ENCODE measurements at places on chromosomes 2 and 18.

DNA sequence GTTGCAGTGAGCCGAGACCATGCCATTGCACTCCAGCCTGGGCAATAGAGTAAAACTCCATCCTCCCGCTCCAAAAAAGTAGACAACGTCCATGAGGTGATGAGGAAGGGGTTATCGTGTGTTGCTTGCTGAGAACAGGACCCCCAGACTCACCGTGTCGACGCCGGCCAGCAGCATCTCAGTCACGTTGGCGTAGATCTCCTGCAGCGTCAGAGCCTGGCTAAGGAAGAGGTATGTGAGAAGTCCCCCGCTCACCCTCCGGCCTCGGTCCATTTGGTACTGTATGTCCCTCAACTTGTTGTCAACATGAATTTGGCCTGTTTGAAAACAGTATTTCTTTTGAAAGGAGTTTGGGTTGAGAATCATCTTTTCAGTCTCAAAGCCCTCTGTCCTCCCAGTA lies 20.9 kb downstream of the CYP27C1 start:
- DNase-seq, result no peak

DNA sequence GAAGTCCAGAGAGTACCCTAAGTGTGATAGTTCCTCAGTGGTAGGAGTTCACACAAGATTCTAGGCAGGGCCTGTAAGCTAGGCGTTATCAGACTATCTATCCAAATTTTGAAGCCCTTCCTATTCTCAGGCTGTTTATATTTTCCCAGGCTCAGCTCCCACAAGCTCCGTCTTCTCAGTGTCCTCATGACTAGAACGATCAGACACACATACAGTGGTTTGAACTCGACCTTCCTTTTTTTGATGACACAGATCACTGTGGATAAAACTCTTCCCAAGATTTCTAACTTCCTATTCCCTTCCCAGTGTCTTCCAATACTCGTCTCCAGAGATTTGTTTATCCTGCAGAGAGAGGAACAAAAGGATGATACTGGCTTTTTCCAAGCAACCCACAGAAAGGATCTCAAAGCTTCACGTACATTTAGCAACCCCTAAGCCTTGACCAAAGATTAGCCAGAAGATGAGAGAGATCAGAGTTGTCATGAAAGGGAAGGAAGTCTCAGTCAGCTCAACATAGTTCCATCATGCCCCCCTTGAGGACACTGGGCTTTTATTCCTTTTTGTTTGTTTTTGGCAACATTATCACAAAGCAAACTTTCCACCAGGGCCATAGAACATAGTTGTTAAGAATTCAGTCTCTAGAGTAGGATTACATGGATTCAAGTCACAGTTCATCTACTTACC lies 42.3 kb upstream of the DOK6 start:
- DNase-seq, result no peak

GRCh38 chr2:45928946-45929345 lies 277.5 kb downstream of the PRKCE start:
- no peak for DNase-seq

GRCh38 chr2:63654959-63655358 lies 66.2 kb downstream of the MDH1 start:
- no peak for DNase-seq

DNA sequence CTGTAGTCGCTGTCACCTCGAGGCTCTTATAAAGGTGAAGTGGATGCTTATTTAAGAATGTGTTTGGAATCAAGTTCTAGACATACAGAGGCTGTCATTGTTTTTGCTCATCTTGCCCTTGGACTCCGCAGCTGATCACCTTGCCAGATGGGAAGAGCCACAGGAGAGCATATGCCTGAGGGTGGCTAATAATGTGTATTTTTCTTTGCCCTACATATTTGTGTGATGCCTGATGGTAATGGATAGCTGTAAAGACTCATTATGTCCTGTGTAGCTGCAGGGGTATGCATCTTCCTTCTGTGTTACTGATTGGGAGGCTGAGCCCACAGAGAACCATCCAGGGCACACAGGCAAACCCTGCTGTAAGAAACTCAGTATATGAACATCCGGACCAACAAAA lies 61.7 kb downstream of the PRKCE start:
- no peak for DNase-seq

DNA sequence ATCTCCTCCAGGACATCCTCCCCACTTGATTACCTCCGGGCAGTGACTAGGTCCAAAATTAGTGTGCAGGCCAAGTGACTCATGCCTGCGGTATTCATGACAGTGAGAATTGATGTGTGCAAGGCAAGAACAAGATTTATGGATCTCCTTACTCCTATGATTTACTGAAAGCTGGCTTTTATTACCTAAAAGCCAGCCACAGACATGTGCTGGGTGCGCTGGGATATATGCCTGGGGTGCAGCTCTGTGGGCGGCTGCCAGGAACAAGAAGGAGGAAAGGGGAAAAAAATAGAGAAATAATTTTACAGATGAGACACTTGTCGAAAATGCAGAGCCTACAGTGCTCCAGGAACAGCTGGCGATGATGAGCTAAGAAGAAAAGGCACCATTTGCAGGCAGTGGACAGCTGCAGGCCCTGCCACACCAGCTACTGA lies 359.3 kb downstream of the CMPK2 start:
- DNase-seq, result no peak

- DNase-seq, result no peak
Observed at GRCh38 chr2:123154195-123154594, 870.9 kb upstream of the CNTNAP5 start.

DNA sequence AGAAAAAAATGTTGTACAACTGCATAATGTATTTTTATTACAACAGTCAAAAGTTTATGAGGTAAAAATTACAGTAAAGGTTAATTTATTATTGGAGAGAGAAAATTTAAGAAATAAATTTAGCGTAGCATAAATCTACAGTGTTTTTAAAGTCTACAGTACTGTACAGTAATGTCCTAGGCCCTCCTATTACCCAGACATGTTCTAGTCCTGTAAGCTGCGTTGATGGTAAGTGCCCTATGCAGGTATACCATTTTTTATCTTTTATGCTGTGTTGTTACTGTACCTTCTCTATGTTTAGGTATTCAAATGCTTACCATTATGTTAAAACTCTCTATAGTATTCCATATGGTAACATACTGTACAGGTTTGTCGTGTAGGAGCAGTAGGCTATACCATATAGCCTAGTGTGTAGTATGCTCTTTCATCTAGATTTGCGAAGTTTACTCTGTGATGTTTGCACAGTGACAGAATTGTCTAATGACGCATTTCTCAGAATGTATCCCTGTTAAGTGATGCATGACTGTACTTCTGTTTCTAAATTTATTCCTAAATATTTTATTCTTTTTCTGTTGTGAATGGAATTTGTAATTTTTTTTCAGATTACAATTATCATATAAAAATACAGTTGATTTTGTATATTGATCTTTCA lies 24.5 kb downstream of the ABI2 start:
- DNase-seq, result no peak

- no peak for DNase-seq
Observed at GRCh38 chr2:105734762-105735538, 9.8 kb upstream of the NCK2 start.

- peak; percentile 94 for DNase-seq
Observed at GRCh38 chr2:65377556-65378192, 54.7 kb downstream of the SPRED2 start.

- DNase-seq, result no peak
Observed at GRCh38 chr18:33156906-33157470, 283.5 kb downstream of the CCDC178 start.

GRCh38 chr2:126699716-126700581 lies 44.0 kb downstream of the GYPC start:
- DNase-seq, result no peak

DNA sequence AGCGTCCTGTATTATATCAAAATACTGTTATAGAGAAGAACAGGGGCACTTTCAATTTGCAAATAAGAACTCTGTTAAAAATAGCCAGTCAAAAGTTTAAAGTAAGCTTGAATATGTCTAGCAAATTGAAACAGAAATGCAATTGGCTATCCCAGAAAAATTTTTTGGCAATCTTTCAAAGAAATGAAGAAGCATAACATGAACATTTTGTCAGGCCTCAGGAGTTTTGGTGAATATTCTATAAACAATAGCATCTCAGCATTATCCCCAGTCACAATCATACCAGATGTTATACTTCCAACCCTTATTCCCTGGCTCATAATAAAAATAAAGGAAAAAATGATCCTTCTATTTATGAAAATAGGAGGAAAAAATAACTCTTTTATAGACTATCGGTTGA lies 252.4 kb downstream of the GRB14 start:
- DNase-seq, result no peak

DNA sequence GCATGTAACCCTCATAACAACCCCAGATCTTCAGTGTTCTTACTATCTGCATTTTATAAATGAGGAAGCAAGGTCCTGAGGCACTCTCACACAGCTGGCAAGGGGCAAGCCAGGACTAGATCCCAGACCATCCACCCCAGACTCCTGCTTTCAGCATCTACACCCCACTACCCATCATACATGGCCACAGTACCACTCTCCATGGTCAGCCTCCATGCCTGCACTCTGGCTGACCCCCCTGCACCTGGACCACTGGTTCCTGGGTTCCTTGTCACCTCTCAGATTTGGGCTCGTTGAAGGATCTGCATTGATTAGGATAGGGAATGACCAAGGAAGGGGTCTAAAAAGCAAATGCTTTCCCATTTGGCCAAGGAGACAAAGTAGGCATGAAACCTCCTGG lies 36.0 kb upstream of the TEX51 start:
- no peak for DNase-seq

GRCh38 chr2:80292474-80292873 lies 12.1 kb downstream of the LRRTM1 start:
- no peak for DNase-seq

- no peak for DNase-seq
Observed at GRCh38 chr18:33440060-33441043, at the start of gene CCDC178. Gene CCDC178, minus strand, starts transcription at chr18:33440721. Its CDS starts 28,633 bp downstream, at chr18:33412088.

DNA sequence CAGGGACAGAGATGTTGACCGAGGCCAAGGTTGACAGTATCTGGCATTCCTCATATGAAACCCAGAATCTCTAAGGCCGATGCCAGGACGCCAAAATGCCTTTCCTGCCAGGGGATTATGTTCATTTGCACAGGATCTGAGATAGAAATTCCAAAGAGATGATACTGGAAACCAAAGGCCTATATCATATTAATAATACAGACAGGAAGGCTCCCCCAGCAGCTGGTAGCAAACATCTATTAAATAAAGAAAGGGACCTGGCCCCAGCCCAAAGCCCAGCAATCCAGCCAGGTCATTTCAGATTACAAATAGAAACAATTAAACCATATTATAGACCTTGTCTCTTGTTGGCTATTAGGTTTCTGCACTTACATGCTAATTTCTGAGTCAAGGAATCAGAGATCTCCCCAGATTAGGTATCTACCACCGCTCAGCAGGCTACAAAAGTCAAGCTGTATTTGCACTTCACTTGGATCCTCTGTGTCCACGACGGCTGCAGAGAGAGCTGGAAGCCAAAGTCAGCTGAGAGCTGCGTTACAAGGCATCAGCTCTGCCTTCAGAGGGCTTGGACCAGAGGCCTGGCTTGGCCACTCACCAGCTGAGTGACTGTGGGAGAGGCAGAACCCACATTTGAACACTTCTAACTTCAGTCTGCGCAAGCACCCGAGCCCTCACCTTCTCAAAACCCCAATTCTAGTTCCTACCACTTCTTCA lies 269.3 kb upstream of the SIX2 start:
- DNase-seq, result no peak

DNA sequence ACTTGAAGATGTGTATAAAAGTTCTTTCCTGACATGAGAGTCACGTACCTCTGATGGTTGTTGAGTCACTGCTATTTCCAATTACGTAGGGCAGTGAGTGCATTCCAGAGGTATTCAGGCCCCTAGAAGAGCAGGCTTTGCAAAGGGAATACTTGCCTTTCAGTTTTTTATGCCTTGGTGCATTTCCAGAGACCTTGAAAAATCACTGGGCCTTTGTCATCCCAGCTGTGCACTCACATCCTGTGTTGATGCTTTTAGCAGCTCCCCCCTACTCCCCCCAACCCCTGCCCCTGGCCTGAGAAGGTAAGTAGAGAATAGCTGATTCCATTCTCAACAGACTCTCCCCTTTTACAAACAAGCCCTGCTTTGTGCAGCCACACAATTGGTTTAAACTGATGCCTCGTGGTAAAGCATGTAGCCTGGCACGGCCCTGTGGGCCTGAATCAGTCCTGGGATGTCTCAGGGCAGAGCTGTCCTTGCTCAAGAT lies 174.2 kb downstream of the PRPF40A start:
- DNase-seq, result no peak

DNA sequence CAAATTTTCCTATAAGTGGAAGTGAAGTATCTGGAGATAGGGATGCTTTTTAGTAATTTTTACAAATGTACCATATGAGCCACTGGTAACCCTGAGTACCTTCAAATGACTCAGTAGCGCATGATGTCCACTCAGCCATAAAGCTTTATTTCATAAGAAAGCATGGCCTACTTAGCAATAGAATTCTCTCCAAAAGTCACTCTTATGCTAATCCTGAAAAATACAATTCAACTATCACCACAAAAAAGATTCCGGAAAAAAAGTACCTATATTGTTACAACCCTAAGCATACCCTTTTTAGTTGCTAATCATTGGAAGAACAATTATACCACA lies 732.2 kb downstream of the SOCS6 start:
- DNase-seq, result no peak

- no peak for DNase-seq
Observed at GRCh38 chr2:53445383-53446070, 322.1 kb upstream of the CHAC2 start.

DNA sequence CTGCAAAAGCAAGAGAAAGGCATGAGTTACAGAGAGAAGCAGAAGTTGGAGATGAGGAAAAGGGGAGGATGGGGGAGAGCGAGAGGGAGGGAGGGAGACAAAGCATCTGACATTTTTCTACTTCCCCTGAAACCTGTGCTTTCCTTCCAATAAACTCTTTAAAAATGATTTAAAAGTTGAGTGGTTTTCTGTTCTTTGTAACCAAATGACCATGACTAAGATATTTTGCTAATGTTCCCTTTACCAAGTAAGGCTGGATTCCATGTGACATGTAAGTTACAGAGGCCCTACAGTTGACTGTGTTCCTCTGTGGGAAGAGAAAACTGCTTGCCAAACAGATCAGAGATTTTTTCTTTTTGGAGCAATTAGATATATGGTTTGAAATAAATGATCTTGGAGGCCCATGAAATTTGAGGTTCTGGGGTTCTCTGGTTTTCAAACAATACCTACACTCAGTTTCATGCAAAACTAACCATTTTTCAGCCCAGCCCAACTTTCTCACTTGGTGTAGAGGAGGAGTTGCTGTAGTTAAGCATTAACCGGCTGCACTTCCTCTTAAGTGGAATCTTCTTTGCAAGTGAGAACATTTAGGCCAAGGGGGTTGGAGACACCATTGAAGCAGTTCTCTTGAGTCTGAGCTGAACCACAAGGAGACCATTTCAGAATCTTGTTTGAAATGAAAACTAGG lies 34.5 kb downstream of the INSIG2 start:
- DNase-seq, result no peak

DNA sequence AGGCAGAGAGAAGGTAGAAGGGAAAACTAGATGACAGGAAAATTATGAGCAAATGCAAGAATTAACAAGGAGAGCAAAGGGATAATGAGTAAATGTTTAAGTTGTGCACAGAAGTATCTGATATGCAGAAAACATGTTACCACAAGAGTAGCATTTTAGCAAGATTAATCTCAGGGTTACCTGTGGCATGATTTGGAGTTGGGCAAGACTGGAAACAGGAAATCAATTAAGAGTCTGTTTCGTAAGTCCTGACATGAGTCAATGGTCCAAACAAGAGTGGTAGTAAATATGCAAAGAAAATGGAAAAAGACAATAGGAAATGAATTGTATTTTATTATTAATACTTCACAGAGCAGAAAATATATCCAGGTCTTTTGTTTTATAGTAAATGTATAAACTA lies 17.3 kb upstream of the MTX2 start:
- no peak for DNase-seq

Measured in AML-193 (cell line).